Hematopoietic multipotent progenitor cell treated with erythropoietin and hydrocortisone succinate and interleukin-3 and kit ligand, for 4 days (in vitro differentiated cells): ENCODE measurements at places on chromosomes 2 and 18.
A peak's percentile ranks its signal among the peaks of the same experiment; 100 is the strongest.

DNA sequence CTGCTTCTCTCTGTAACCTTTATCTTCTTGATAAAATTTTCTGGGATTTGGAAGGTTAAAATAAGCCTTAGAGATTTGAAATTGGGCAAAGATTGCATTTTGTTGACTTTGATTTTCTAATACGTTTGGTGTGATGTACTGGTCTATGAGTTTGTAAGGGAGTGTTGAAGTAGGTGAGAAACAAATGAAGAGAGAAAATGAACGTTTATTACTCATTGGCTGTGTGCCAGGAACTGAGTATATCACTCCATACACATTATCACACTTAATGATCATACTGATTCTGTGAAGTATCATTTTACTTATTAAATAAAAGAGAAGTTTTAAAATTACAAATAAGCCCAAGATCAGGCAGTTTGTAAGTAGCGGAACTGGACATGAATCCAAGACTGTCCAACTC lies 795.1 kb upstream of the ZEB2 start:
- no peak for DNase-seq

- no peak for DNase-seq
These were observed 9.6 kb upstream of the SCN9A start for GRCh38 chr2:166385313-166385712.

GRCh38 chr2:68411397-68412126 lies 46.5 kb downstream of the PLEK start:
- peak; percentile 75 for DNase-seq

DNA sequence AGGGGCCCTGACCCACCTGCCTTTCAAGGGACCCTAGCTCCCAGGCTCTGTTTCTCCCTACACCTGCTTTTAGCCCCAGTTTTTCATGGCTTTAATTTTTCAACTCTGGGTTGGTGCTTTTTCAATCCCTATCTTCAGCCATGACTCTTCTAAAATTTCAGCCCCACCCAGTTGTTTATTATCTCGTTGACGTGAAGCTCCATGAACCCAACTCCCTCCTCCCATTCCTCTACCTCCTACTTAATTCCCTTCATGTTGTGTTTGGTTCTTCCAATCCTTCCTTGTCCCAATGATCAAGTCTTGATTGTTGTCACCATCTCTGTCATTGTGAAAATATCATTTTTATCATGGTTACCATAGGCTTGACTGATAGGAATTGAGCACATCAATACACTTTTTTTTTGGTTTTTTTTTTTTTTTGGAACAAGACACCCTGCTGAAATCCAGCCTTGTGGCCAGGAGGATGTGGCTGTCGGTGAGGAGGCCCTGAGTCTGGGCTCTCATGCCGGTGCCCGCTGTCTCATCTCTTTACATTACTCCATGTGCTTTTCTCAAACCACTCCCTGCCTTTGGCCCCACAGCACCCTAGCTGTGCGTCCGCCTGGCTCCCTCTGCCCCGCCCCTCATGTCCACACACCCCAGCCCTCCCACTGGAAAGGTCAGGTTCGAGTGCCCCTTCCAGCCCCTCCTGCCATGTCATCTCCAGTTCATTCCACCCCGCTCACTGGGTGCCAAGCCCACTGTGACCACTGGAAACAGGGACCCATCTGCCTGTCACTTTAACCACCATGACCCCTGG lies 39.3 kb downstream of the NAPG start:
- no peak for DNase-seq

- peak; percentile 65 for DNase-seq
These were observed 347.3 kb upstream of the HNRNPA3 start for GRCh38 chr2:176865336-176865735.

GRCh38 chr2:236166796-236167296 lies 1.3 kb downstream of the GBX2 start:
- no peak for DNase-seq

DNA sequence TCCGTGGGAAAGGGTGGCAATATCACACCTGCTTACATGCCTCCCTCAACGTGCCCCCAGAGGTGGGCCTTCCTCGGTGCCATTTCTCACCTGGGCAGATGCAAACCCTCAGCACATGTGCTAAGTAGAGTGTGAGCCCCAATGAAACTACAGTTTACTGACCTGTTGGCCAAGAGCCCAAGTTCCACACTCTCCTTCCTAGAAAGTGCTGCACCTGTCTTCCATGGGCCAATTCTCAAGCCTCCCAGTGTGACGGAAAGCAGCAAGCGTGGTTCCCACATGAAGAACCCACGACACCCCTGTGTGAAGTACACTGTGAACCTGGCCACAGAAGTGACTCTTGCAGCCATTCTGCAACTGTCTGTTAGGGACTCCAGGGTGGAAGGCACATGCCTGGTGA lies 73.7 kb downstream of the UXS1 start:
- DNase-seq = no peak

GRCh38 chr2:168529900-168530561 lies 74.0 kb downstream of the CERS6 start:
- DNase-seq = peak; percentile 31

DNA sequence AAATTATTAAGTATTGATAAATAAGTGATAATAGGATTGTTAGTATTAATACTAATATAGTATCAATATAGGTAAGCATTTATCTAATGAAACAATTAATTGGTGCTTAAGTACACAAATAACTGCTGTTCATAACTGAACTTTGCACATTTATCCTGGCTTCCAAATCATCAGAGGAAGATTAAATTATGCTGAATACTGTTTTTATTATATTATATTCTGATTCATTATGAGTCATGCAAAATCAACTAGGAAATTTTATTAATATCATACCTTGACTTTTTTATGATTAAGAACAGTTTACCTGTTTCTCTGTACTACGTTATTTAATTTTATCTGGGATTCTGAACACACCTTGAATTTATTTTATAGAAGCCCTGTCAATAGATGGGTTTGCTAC lies 42.6 kb downstream of the FAP start:
- DNase-seq = no peak

DNA sequence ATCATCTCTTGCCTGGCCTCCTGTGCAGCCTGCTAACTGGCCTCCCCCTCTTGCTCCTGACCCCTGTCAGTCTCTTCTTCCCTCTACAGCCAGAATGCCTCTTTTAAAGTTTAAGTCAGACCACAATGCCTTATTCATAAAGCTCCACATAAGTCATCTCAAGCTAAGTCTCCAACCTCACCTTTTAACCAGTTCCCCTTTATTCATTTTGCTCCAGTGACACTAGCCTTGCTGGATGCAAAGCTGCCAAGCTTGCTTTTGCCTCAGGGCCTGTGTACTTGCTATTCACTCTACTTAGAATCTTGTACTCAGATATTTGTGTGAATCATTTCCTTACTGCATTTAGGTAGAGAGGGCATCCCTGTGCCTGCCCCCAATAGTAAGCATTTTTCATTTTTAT lies 180.9 kb downstream of the PDE1A start:
- DNase-seq = no peak

GRCh38 chr2:192090911-192091310 lies 103.8 kb downstream of the TMEFF2 start:
- DNase-seq = no peak

GRCh38 chr2:123695426-123695825 lies 329.7 kb upstream of the CNTNAP5 start:
- DNase-seq = peak; percentile 65

DNA sequence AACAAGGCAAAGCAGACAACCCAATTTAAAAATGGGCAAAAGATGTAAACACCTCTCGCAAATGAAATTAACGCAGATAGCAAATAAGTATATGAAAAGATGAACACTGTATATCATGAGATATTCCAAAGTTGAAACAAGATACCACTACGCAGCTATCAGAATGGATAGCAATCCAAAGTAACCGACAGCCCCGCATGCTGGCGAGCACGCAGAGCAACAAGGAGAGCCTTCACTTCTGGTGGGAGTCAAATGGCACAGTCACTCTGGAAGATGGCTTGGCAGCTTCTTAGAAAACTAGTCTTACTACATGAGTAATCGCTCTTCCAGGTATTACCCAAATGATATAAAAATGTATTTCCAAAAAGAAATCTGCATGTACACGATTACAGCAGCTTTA lies 1.4 kb downstream of the NDUFA10 start:
- peak; percentile 16 for DNase-seq

GRCh38 chr2:74522516-74522915 lies 3.5 kb downstream of the DQX1 start:
- no peak for DNase-seq

DNA sequence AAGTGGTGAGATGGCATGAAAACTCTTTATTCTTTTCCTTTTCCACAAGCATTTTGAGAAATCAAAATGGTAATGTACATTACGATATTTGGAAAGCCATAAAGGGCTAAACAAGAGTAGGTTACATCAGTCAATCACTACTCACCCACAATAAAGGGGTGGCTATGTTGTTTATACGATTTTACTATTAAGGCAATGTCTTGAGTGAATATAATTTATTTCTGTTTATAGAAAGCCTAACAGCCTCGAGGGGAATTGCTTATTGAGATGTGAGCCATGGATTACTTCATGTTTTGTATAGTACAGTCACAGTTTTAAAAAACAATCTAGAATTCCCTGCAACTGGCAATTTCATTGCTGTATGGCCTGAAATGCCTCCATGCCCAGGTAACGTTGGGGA lies 237.5 kb upstream of the RBBP8 start:
- DNase-seq = no peak

DNA sequence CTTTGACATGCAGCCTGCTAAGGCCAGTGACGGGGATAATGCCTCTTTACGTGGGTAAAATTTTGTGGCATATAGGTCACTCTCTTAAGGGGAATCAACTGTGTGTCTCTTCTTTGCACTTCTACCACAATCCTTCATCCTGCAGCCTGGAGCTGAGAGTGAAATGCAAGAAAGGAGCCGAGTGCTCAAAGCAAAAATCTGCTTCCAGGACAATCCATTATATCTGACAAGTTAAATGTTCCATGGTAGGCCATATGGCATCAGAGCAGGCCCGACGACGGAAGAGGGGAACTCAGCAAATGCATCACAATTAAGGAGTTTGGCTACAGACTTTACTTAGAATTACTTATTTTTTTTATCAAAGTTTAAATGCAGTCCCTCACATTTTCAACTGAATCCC lies 171.2 kb downstream of the TCF4 start:
- no peak for DNase-seq

DNA sequence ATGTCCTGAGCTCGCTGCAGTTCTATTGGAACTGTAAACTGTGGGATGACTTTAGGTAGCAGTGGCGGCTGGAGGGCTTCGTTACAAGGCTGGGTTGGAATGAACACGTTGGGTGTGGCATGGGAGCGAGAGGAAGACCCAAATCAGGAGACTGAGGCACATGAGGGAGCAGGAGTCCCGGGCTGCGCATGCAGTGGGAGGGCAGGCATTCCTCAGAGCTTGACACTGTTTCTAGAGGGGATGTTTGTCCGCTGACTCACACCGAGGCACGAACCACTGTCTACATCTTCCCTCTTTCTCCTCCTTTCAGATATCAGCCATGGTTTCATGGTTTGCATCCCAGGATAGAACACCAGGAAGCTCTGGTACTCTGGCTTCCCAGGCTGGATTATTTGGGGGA lies 40.6 kb upstream of the LAMA1 start:
- DNase-seq = no peak

GRCh38 chr18:36692921-36693332 lies 135.9 kb downstream of the TPGS2 start:
- DNase-seq = no peak

- no peak for DNase-seq
These were observed 283.2 kb downstream of the SOX11 start for GRCh38 chr2:5975401-5975800.

GRCh38 chr2:241665731-241666440 lies 20.7 kb downstream of the DTYMK start:
- DNase-seq = no peak

DNA sequence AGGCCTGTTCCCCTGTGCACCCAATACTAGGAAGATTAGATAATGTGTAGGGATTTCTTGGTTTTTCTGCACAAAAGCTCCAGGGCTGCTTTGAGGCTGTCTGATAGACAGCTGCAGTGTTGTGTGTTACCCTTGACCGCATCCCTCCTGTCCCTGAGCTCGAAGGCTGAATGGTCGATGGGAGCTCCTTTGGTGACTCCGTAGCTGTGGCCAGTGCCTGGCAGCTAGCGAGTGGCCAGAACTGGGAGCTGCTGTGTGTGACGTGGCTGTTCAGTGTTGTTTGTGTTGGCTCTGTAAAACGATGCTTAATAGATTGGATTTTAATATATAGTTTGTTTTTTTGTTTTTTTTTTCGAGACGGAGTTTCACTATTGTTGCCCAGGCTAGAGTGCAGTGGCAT lies 170.0 kb downstream of the AGAP1 start:
- no peak for DNase-seq

DNA sequence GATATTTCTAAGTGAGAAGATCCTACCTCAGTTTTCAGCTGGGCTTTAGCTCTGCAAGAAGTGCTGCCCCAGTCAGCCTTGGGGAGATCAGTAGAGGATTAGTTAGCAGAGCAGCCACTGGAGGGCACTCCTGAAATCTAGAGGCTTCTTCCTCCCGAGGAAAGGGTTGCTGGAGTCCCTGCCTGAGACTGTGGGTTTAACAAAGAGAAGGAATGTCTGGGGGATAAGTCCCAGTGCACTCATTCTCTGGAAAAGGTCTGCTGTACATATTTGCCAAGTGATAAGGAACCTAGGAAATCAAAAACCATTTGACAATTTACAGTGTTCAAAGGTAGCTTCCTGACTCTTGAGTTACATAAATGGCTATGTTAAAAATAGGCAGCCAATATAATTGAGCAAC lies 207.2 kb downstream of the SLC8A1 start:
- peak; percentile 66 for DNase-seq

DNA sequence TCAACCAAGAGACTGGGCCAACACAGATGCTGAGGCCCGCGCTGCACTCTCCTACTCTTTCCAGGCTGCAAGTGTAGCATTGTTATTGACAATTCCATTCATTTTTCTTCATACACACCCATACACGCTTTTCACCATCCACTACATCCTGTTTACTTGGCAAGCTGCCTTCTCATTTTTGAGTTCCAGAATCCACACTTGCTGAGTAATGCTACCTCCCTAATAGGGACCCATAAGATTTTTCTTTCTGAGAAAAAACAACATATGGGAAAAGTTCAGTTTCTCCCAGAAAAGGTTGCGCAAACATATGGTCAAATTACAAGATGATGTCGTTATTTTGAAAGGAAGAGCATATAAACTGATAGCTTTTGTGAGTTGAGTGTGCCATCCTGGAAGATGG lies 3.3 kb upstream of the NETO1 start:
- DNase-seq = no peak

DNA sequence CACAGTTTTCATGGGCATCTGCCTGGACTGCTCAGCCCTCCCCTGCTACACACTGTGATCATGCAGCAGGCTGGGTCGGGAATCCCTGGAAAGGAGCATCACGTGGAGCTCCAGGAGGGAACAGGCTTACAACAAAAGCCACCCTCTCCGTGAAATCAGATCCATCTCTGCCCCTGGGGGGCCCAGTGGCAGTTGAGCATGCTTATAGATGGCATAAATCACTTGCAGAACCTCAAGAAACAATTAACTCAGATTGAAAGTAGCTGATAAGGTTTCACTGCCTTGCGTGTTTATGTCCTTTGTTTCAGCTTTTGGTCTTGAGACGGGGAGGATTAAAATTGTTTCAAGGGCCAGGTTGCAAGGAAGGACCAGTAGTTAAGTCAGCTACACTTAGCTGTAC lies 354.8 kb upstream of the MEIS1 start:
- DNase-seq = no peak
